ENCODE measurements at places on chromosomes 5 and 9.

DNA sequence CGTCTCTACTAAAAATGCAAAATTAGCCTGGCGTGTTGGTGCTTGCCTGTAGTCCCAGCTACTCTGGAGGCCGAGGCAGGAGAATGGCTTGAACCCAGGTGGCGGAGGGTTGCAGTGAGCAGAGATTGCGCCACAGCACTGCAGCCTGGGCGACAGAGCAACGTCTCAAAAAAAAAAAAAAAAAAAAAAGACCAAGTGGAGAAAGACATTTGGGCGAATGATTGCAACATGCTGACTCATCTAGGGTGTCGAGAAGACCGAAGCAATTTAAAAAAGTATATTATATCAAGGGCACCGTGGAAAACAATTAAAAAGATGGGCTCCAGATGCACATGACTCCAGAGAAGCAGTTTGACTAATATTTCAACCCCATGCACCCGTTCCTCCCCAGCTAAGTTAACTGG is 9.2 kb downstream of the KLF4 start:
- no peak for DNase-seq

- no peak for DNase-seq
Measured at GRCh38 chr9:99076483-99077171, 28.3 kb upstream of the TGFBR1 start.

GRCh38 chr9:13962006-13962405 is 351.9 kb downstream of the NFIB start:
- no peak for DNase-seq

- DNase-seq: no peak
Measured at GRCh38 chr9:89234205-89235067, 55.8 kb upstream of the SHC3 start.

DNA sequence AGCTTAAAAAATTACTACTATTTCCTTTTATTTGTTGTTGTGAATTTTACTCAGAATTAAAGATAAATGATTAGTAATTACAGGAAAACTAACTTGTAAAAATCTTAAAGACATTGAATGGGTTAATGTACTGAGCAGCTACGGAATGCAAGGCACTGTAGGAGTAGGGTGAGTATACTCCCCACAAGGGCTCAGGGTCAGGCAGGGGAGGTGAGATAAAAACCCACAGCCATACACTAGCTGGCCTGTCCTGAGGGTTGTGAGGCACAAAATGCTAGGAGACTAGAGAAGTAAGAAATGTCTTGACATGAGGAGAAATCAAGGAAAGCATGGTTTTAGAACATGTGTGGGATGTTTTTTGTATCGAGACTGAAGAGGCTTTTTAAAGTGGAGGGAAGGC is 13.4 kb downstream of the ZBED3 start:
- DNase-seq: no peak

- no peak for DNase-seq
Measured at GRCh38 chr5:84872768-84873167, 488.1 kb upstream of the EDIL3 start.

DNA sequence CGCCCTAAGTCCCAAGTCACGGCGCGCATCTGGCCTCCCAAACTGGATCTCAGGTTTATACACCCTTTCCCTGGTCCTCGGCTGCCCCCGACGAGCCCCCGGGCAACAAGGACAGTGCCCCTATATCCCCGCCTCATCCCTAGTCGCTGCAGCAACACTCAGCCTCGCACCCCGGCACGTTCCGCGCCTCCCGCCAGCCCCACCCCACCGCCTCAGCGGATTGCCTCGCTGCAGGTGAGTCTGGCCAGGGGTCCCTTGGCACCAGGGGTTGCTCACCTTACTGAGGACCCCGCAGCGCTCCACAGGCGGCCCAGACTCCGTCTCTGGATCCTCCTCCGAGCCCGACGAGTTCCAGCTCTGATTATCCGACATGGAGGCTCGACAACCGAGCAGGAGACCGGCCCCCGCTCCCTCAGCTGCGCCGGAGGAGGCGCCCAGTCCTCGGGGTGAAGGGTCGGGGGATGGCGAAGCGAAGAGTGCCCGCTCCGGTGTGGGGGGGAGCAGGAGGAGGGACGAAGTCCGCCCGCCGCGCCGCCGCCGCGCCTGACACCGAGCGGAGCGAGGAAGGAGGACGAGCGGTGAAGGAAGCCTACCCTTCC is 494 bp downstream of the CERT1 start:
- DNase-seq: no peak

DNA sequence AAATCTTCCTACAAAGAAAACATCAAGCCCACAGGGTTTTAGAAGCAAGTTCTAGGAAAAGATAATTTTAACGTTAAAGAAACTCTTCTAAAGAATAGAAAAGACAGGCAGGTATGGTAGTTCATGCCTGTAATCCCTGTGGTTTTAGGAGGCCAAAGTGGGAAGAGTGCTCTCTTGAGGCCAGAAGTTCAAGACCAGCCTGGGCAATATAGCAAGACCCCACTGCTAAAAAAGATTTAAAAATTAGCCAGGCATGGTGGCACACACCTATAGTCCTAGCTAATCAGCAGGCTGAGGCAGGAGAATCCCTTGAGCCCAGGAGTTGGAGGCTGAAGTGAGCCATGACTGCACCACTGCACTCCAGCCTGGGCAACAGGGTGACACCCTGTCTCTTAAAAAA is 193.3 kb downstream of the MLLT3 start:
- no peak for DNase-seq

GRCh38 chr5:133996683-133997252 is 8.0 kb downstream of the VDAC1 start:
- no peak for DNase-seq
